ENCODE measurements at places on chromosomes 5 and 9. TPM values are rescaled to one million over a fixed set of nuclear protein-coding genes. Genes with fewer than 3 reads are reported as not detected.

Gene IL5
- total RNA-seq = not detected

Gene TPRN
- total RNA-seq = 9.2 TPM

Gene UNC13B
- 36.6 TPM for total RNA-seq

Gene ARID3C
- not detected for total RNA-seq

Gene GABRB2
- total RNA-seq = 10.7 TPM

Gene SPINK6
- total RNA-seq = not detected

Gene IRX2
- 69.4 TPM for total RNA-seq

Gene WNK2
- total RNA-seq = 28.5 TPM

Gene GBGT1
- 21.3 TPM for total RNA-seq

Gene SOX30
- total RNA-seq = not detected

Gene PCSK1
- total RNA-seq = 2.4 TPM

Gene FRMD3
- total RNA-seq = 6.3 TPM

Gene SPATA9
- 0.32 TPM for total RNA-seq

Gene TAF11L2
- total RNA-seq = not detected

Gene TENT4A
- 26.2 TPM for total RNA-seq

Gene IFNB1
- not detected for total RNA-seq

Gene IL9
- not detected for total RNA-seq

Gene JAKMIP2
- 0.64 TPM for total RNA-seq

Gene SPINK4
- total RNA-seq = not detected

Gene WNT8A
- not detected for total RNA-seq

Gene GEMIN5
- total RNA-seq = 14.4 TPM

Gene CCDC127
- total RNA-seq = 5.3 TPM

Gene CSF1R
- 79.0 TPM for total RNA-seq

Gene UGT3A2
- total RNA-seq = not detected

Gene PCDHA1
- total RNA-seq = not detected

Gene SNX2
- 79.8 TPM for total RNA-seq

Gene IL3
- total RNA-seq = not detected

Gene CDH12
- 0.33 TPM for total RNA-seq

Gene SPRY4
- total RNA-seq = 18.0 TPM

Gene TAF11L5
- not detected for total RNA-seq

Gene PCDHA9
- 0.66 TPM for total RNA-seq

Gene PCBD2
- total RNA-seq = 8.8 TPM

Gene TAS2R1
- not detected for total RNA-seq

Gene UBE2QL1
- 1.6 TPM for total RNA-seq

Gene SLC25A2
- 0.64 TPM for total RNA-seq

Gene ZDHHC11
- 3.0 TPM for total RNA-seq

Gene FKTN
- 12.1 TPM for total RNA-seq

Gene CNTFR
- 15.4 TPM for total RNA-seq

Gene TEX48
- total RNA-seq = not detected

Gene IFNA21
- not detected for total RNA-seq

Gene SH3TC2
- 0.48 TPM for total RNA-seq

Gene PTGS1
- 8.0 TPM for total RNA-seq

Gene DRD1
- 0.33 TPM for total RNA-seq

Gene ITK
- total RNA-seq = 3.3 TPM

Gene NUTM2G
- total RNA-seq = not detected

Gene NEK6
- total RNA-seq = 31.5 TPM

Gene SLC24A2
- total RNA-seq = 0.66 TPM

Gene LRRC26
- 9.2 TPM for total RNA-seq
